ENCODE measurements at places on chromosomes 11 and 22.

GRCh38 chr11:2751523-2752203 is 51.9 kb upstream of the KCNQ1OT1 start:
- DNase-seq: no peak

DNA sequence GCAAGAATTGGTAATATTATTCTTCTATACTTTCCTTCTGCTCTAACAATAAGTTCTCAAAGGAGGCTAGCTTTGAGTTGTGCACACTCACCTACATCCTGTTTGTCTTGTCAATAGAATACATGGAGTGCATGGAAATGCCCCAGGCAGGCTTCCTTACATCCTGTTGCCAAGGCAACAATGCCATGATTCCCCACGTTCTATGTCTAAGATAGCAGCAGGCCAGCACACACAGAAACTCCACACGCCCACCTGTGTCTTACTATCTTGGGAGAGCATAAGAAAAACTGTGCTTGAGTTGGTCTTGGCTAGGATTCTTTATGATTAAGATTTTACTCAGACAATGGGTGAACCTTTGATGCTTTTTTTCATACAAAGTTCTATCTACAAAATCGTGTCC is 379.2 kb downstream of the AASDHPPT start:
- DNase-seq: no peak

- DNase-seq: no peak
These were observed 24.5 kb upstream of the SESN3 start for GRCh38 chr11:95255251-95256145.

- no peak for DNase-seq
These were observed 29.2 kb downstream of the PDGFD start for GRCh38 chr11:104134745-104135144.

DNA sequence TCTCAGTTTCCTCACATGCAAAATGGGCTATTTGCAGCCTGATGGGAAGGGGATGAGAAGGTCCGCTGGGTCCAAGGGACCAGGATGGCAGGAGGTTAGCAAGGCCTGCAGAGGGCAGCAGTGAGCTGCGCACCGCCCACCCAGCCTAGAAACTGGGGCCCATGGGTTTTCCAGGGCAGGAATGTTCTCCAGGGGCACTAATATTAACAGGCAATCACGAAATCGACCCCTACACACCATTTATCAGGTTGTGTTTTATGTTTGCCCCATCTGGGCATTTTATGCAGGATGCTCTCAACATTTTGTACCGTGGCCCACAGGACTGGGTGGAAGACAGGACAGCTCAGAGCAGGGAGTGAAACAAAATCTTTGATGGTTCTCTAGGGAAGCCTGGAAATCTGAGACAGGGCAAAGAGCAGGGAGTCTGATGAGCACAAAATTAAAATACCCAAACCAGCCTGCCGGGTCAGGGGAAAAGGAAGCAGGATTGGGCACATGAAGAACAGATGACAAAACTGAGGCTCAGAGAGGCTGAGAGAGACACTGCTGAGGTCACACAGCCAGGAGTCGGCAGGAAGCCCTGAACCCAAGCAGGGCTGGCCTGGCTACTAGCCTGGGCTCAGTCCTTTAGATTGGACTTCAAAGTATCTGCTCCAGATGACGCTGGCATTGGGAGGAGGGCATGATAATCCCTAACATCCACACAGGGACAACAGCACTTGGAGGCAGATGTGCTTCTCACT is 1.6 kb upstream of the BCR start:
- peak; percentile 49 for DNase-seq

Data from CD14-positive monocyte (primary cell).